ENCODE measurements at places on chromosomes 16 and 17. TPM values are rescaled to one million over a fixed set of nuclear protein-coding genes. Genes with fewer than 3 reads are reported as not detected.

- peaks cover 67% of the 10 kb centered on the region for H3K4me1 ChIP-seq
- no peak overlapping the region for H3K4me3 ChIP-seq
- H3K27ac ChIP-seq: peak overlapping the region; percentile 34
- no peaks in the 10 kb centered on the region for H3K27me3 ChIP-seq
Observed at GRCh38 chr16:27333104-27333503, 19.3 kb downstream of the IL4R start.

- no peaks in the 10 kb centered on the region for H3K27me3 ChIP-seq
- no peak overlapping the region for H3K4me3 ChIP-seq
- no peaks in the 10 kb centered on the region for H3K4me1 ChIP-seq
Observed at GRCh38 chr17:11279776-11280344, 38.8 kb downstream of the SHISA6 start.

- H3K4me1 ChIP-seq: peaks cover 60% of the 10 kb centered on the region
- H3K27ac ChIP-seq: peak overlapping the region; percentile 98
- H3K4me3 ChIP-seq: peak overlapping the region; percentile 100
Observed at GRCh38 chr16:27318392-27319256, 4.8 kb downstream of the IL4R start.

DNA sequence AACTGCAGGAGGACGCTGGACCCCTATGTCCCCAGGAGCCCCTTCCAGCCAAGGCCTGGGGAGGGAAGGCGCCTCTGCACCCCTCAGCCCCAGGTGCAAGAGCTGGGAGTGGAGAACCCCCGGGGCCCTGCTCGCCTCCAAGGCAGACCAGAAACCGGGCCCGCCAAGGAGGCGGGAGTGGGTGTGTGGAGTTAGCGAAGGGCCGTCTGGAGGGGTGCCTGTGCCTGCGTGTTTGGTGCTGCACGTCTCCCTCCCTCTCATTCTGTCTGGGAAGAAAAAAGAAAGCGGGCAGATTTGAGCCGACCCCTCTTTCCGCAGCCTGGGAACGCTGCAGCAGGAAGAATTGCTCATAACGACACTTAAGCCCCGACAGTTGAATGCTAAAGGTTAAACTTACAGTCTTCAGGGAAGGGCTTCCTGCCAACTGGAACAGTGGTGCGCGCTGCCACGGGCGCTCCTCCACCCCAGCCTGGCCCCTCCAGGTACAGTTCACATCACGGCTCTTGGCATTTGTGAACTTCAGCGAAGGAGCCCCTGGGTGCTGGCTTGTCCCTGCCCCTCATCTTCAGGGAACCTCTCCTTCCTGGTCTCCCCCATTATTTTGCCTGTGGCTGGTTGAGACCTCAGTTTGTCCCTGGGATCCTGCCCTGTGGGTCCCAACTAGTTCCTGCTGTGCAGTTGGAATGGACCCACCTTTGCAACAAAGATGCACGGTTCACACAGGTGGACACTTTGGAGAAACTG is 19.2 kb upstream of the ZFHX3 start:
- H3K4me1 ChIP-seq: peaks cover 4% of the 10 kb centered on the region
- no peaks in the 10 kb centered on the region for H3K36me3 ChIP-seq
- H3K27me3 ChIP-seq: peaks cover 78% of the 10 kb centered on the region
- H3K27ac ChIP-seq: no peak overlapping the region

- no peak overlapping the region for H3K27ac ChIP-seq
- H3K27me3 ChIP-seq: no peaks in the 10 kb centered on the region
- H3K4me1 ChIP-seq: no peaks in the 10 kb centered on the region
Observed at GRCh38 chr16:83215406-83216001, 588.7 kb downstream of the CDH13 start.

- no peaks in the 10 kb centered on the region for H3K27me3 ChIP-seq
- peak; percentile 98 for DNase-seq
- H3K4me3 ChIP-seq: peak within 1 kb of the TSS; percentile 95
- peaks cover 19% of the 10 kb centered on the region for H3K36me3 ChIP-seq
- H3K27ac ChIP-seq: peak within 1 kb of the TSS; percentile 88
- peaks cover 27% of the 10 kb centered on the region for H3K4me1 ChIP-seq
Observed at GRCh38 chr16:4416200-4417032, at the start of gene CORO7. Gene CORO7 (minus strand): TSS chr16:4416596. CDS start chr16:4416518, 78 bp downstream.

DNA sequence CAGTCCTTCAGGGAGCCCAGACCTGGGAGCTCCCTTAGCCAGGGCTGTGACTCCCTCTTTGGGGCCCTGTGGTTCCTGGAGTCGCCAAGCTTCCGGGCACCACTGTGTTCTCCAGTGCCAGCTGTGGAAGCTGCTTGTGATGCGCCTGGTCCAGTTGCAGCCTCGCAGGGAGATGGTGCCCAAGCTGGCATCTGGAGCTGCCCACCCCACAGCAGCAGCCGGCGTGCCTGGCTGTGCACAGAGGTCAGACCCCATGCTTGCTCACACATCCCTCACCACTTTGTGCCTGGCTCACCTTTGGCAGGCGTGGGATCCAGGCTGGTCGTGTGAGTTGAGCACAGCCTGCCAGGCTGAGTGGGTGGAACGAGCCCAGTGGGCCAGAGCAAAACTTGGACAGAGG is 18.2 kb downstream of the RHOT1 start:
- H3K4me1 ChIP-seq: peaks cover 6% of the 10 kb centered on the region
- no peak overlapping the region for H3K27ac ChIP-seq
- H3K36me3 ChIP-seq: peaks cover 23% of the 10 kb centered on the region
- no peaks in the 10 kb centered on the region for H3K27me3 ChIP-seq
- no peak for DNase-seq
- no peak overlapping the region for H3K4me3 ChIP-seq

DNA sequence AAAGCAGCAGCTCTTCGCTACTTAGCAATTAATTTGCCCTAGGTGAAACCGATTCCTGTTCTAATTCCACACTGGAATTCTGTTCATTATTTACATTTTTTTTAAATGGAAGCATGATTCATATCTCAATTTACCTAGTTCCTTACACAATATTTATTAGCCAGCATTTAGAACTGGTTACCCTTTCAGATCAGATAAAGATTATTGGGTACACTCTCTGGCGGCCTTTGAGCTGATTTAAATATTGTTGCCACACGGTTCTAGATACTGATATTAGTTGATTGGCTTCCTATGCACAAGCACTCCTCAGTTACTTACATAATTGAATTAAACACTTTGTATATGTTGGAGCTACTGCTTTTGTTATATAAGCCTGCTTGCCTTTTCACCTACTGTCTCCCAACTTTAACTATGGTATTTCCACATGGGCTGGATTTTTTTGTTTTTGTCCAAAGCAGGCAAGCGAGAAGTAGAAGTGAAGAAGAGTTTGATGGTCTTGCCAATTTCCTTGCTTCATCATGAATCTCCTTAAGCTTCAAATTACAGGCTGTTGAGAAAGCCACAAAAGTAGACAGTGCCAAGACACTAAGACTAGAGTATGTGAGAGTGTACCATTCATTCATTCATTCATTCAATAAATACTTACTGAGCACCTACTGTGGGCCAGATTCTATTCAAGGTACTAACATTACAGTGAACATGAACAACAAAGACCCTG is 3.9 kb upstream of the ALDH3A2 start:
- no peak overlapping the region for H3K4me3 ChIP-seq
- H3K36me3 ChIP-seq: no peaks in the 10 kb centered on the region
- no peak overlapping the region for H3K27ac ChIP-seq
- H3K27me3 ChIP-seq: peaks cover 32% of the 10 kb centered on the region
- no peak for DNase-seq

GRCh38 chr17:9170336-9170735 is 149.0 kb downstream of the NTN1 start:
- H3K36me3 ChIP-seq: no peaks in the 10 kb centered on the region
- no peak overlapping the region for H3K4me3 ChIP-seq
- no peak overlapping the region for H3K27ac ChIP-seq

DNA sequence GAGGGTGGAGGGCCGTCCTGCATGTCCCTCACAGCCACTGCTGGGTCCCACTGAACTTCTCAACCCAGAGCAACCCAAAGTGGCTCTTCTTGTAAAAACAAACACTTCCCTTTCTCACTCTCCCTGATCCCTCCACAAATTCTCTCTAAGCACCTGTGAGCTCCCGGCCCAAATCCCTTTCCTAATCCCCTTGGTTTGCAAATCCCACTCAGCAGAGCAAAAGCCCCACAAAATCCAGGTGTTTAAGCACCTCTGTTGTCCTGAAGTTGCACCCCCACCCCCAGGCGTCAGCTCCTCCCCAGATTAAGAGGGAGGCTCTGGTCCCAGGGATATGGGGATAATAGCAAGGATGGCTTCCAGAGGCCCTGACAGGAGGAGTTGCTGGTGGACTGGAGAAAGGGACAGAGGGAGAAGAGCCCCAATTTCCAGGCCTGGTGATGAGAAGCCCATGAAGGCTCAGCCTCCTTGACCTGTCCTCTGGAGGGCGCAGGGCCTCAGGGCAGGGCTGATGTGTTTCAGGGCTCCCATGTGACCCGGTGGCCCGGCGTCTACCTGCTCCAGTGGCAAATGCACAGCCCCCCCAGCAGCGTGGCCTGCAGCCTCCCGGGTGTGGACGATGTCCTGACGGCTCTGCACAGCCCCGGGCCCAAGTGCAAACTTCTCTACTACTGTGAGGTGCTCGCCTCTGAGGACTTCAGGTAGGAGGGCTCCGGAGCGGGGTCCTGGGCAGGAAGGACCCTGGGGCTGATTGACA is 23.0 kb downstream of the NAGPA start:
- DNase-seq: no peak
- no peak overlapping the region for H3K27ac ChIP-seq
- no peak overlapping the region for H3K4me3 ChIP-seq
- H3K27me3 ChIP-seq: no peaks in the 10 kb centered on the region
- no peaks in the 10 kb centered on the region for H3K36me3 ChIP-seq
- H3K4me1 ChIP-seq: no peaks in the 10 kb centered on the region

DNA sequence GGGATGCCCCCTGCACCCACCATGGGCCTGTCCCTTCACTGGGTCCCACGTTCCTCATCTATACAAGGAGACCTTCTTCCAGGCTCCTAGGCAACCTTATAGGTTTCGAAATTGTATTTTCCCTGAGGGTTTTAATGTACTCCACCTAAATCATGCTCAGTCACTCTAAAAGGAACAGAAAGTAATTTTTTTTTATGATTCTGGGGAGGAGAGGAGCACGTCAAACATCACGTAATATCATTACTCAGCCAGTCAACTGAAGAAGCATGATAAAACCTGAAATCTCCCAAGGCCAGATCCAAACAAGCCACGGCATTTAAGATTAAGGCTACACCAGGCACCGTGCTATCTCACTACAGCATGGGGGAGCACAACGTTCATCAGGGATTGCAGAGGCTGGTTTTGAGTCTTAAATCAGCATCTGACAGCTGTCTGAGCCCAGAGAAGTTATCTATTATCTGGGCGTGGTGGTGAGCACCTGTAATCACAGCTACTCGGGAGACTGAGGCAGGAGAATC is 3.9 kb upstream of the TMEM114 start:
- peaks cover 5% of the 10 kb centered on the region for H3K27me3 ChIP-seq
- no peaks in the 10 kb centered on the region for H3K36me3 ChIP-seq
- H3K4me3 ChIP-seq: no peak overlapping the region

- H3K27ac ChIP-seq: peak overlapping the region; percentile 85
- peak; percentile 76 for DNase-seq
- peaks cover 64% of the 10 kb centered on the region for H3K4me1 ChIP-seq
- no peak overlapping the region for H3K4me3 ChIP-seq
- H3K27me3 ChIP-seq: no peaks in the 10 kb centered on the region
Observed at GRCh38 chr16:84518804-84519341, 14.4 kb upstream of the MEAK7 start.

DNA sequence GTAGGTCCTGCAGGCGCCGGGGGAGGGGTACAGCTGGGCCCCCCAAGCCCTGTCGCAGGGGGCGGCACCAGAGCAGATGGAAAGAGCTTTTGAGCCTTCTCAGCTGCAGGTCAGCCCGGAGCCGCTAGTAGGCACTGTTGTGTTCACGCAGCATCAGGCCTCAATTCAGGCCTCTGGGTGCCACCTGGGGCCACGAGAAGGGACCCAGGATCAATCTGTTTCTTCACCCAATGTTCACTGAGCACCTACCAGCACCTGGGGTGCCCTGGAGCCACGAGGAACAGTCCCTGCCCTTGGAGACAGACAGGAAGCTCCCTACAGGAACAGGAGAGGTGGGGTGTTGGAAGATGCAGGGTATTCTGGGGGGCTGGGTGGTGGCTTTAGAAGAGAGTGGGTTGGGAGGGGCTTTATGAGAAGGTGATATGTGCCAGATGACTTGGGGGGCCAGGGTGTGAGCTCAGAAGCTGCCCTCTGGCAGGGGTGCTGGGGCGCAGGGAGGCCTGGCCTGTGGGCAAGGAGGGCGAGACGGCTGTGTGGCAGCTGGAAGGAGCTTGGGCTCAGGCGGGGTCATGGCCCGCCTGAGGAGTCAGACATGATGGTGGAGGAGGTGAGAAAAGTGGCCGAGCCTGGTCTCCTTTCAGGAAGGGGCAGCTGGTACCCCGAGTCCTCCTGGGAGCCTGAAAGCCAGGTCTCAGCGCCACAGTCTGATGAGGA is 121.9 kb upstream of the GSE1 start:
- peaks cover 2% of the 10 kb centered on the region for H3K4me1 ChIP-seq
- peak; percentile 14 for DNase-seq
- H3K27me3 ChIP-seq: peaks cover 3% of the 10 kb centered on the region
- H3K36me3 ChIP-seq: no peaks in the 10 kb centered on the region
- no peak overlapping the region for H3K4me3 ChIP-seq

DNA sequence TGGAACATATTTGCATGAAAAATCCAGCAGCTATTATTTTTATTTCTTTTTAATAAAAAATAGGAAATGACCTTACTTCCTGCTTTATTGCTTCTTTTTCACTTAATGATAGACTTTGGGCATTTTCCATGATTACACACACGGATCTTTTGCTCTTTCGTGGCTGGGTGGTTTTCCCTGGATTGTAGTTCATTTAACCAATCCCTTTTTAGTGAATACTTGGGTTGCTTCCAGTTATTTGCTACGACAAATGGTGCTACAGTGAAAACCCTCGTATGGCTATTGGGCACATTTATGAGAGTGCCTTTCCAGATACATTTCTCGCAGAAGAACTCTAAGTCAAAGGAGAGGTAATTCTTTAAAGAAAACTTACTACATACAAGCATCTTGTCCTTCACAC is 38.6 kb downstream of the FOXL1 start:
- no peak overlapping the region for H3K27ac ChIP-seq
- no peaks in the 10 kb centered on the region for H3K36me3 ChIP-seq
- DNase-seq: no peak
- H3K4me3 ChIP-seq: no peak overlapping the region
- no peaks in the 10 kb centered on the region for H3K4me1 ChIP-seq
- H3K27me3 ChIP-seq: no peaks in the 10 kb centered on the region

- H3K4me3 ChIP-seq: no peak overlapping the region
- H3K4me1 ChIP-seq: no peaks in the 10 kb centered on the region
- no peaks in the 10 kb centered on the region for H3K27me3 ChIP-seq
- no peak for DNase-seq
- H3K27ac ChIP-seq: no peak overlapping the region
Observed at GRCh38 chr16:54269461-54269860, 17.1 kb downstream of the IRX3 start.

- no peak overlapping the region for H3K4me3 ChIP-seq
Observed at GRCh38 chr17:40372031-40372430, 7.5 kb upstream of the GJD3 start.

Gene TEKT1
- total RNA-seq: not detected

Gene ASPA
- total RNA-seq: not detected

Gene SAMD14
- 2.0 TPM for total RNA-seq

Gene NLGN2
- 4.2 TPM for total RNA-seq

Gene SLC16A6
- 3.1 TPM for total RNA-seq

Gene CD300H
- not detected for total RNA-seq

Gene IL34
- total RNA-seq: 0.28 TPM

Gene KRTAP9-4
- total RNA-seq: not detected

Gene FOXF1
- not detected for total RNA-seq

Gene NPLOC4
- 128 TPM for total RNA-seq

All from activated T-helper 2 cell treated with anti-CD3 and anti-CD28 coated beads, Interferon-gamma antibody, Interleukin-2, Interleukin-4, amounts not matched to agents 10 μg/mL and 5 μg/mL and 100 μg/mL, durations not matched to agents 14 hours and 24 hours and 36 hours (primary cell).